ENCODE measurements at places on chromosomes 7 and 10.

GRCh38 chr7:99040104-99040958 lies 103.6 kb downstream of the SMURF1 start:
- peak; percentile 78 for DNase-seq

DNA sequence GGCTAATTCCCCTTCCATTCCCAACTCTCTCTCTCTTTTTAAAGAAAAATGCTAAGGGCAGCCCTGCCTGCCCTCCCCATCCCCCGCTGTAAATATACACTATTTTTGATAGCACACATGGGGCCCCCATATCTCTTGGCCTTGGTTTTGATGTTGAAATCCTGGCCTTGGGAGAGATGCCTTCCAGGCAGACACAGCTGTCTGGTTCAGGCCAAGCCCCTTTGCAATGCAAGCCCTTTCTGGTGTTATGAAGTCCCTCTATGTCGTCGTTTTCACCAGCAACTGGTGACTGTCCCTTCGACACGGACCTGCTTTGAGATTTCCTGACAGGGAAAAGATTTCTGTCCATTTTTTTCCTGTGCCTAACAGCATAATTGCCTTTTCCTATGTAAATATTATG lies 3.0 kb downstream of the ADRA2A start:
- no peak for DNase-seq

DNA sequence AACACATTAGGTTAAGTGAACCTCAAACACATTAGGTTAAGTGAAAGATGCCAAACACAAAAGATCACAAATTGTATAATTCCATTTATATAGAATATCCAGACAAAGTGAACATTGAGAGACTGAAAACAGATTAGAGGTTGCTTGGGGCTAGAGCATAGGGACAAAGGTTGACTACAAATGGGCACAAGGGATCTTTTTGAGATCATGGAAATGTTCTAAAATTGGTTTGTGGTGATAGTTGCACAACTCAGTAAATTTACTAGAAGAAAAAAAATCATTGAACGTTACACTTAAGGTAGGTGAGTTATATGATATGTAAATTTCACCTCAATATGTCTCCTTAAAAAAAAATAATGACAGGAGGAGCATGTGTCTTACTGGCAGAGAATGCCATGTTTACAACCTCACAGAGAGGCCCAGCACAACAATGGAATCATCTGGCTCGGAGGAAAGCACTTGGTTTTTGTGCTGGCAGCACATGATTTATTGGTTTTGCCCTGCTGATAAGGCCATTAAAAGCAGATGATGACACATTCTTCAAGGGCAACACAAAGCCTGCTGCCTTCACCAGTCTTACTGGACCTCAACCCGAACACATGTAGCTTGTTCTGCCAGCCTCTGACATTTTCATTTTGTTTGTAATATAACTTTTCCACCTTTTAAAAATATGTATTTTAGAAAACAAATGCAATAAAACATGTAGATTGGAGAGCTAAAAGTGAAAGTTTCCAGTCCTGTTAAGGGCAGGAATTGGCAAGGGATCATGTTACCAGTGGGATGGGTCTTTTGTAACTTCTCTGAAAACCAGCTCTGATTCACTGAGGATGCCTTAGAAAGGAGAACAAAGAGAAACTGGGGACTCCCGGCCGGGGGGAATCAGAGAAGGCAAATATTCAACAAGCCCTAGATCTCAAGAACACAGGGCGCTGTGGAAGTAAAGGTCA lies 11.9 kb upstream of the LMOD2 start:
- no peak for DNase-seq

DNA sequence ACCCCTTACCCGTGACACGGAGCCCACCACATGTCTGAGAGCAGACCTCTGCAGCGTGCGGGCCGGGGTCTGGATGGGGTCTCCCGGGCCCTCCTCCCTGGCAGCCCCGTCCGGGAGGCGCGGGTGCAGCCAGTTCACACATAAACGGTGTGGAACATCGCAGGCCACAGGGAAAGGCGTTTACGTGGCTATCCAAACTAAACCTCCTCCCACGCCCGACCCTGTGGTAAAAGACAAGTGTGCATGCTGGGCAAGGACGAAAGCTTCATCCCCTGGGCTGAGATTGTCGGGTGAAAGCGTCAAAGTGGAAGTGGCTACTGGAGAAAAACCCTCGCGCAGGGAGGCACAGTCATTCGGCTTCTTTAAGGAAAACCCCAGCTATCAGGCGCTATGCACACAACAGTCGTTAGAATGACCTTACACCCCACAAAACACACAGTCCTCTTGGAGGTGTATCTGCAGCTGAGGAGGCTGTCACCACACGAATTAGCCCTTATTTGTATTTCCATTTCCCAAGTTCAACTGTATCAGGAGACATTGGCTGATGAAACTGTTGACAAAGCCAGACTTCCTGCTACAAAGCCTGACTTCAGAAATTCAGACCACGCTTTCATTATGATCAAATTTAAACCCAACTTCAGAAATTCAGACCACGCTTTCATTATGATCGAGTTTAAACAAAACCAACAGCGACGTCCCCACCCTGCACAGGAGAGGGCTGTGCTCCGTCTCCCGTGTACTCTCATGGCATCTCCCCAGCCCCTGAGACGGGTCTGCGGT lies 15.3 kb downstream of the GPER1 start:
- DNase-seq: no peak

DNA sequence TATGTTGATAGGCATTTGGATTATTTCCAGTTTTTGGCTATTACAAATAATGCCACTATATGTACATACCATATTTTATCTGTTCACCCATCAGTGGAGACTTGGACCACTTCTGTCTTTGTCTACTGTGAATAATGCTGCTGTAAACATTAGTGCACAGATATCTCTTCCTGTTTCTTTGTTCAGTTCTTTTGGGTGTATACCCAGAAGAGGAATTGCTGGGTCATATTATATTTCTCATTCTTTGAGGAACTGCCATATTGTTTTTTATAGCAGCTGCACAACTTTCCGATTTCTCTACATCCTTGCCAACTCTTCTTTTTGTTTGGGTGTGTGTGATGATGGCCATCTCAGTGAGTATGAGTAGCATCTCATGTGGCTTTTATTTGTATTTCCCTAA lies 218.0 kb downstream of the LRMDA start:
- DNase-seq: no peak

GRCh38 chr7:107167483-107168232 lies 1.1 kb upstream of the HBP1 start:
- DNase-seq: peak; percentile 64

DNA sequence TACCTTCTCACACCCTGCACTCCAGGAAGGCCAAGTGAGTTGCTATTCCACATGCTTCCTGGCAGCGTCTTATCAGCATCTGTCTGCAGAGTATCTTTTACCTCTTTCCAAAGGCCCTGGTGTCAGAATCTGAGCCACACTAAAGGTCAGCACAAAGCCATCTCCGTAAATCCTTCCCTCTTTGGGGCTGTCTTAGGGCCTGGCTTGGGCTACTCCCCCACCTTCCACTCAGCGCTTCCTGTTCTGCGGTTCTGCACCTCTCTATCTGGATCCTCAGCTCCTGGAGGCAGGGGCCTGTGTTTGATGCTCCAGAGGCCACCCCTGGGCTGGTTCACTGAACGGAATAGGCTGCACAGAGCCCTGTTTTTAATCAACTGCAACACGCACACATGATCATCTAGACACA lies 334.8 kb upstream of the GALNT17 start:
- DNase-seq: no peak

- no peak for DNase-seq
Observed at GRCh38 chr7:47497367-47498096, 84.4 kb downstream of the TNS3 start.

DNA sequence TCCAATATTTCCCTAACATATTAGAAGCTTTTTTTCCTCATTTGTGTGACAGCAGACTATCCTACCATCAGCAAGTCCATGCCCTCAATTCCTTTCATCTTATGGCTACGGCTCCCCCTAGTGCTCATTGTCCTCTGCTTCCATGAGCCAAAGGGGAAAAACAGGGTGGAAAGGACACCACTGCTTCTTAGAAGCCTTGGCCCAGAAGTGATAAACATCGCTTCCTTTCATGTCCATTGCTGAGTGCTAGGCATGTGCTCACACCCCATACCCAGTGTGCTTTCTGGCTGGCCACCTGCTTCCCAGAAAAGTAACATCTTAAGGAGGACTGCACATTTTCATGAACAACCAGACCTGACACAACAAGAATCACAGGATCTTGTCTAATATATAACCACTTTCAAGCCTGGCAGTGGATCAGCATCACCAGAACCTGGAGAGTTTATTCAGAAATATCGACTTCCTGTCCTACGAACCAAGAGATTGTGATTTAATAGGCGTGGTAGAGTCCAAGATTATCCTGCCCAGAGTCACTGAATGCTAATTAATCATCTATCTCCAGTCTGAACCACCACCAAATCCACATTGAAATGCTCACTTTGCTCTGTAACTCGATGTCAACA lies 650.5 kb upstream of the SORCS1 start:
- DNase-seq: peak; percentile 10

- DNase-seq: no peak
Observed at GRCh38 chr7:98202367-98203195, 8.7 kb upstream of the BHLHA15 start.

- DNase-seq: no peak
Observed at GRCh38 chr7:28481091-28481926, 69.0 kb downstream of the CREB5 start.

GRCh38 chr10:30987463-30987862 lies 44.2 kb downstream of the ZNF438 start:
- no peak for DNase-seq

DNA sequence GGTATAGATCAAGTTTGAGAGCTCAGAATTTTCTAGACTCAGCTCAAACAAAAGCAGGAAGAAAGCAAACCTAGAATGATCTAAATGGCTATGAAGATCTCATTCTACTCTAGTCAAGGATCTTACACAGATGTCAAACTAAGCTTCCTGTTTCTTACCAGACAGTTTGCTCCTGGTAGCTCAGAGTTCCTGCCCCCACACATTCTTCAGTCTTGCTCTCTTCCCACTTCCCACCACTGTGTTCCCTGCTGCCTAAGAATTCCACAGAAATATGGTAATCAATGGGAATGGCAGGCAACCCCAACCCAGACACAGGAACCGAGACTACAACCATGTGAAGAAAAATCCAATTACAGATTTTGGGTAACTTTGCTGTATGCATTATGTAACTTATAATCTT lies 133.4 kb upstream of the PTN start:
- DNase-seq: no peak

- DNase-seq: no peak
Observed at GRCh38 chr7:158112571-158113320, 474.9 kb downstream of the PTPRN2 start.

Data from substantia nigra (tissue), 51 donors.